ENCODE measurements at places on chromosomes 12 and 14.

- peak; percentile 18 for DNase-seq
These were observed 73.8 kb upstream of the ANKS1B start for GRCh38 chr12:100058482-100059029.

DNA sequence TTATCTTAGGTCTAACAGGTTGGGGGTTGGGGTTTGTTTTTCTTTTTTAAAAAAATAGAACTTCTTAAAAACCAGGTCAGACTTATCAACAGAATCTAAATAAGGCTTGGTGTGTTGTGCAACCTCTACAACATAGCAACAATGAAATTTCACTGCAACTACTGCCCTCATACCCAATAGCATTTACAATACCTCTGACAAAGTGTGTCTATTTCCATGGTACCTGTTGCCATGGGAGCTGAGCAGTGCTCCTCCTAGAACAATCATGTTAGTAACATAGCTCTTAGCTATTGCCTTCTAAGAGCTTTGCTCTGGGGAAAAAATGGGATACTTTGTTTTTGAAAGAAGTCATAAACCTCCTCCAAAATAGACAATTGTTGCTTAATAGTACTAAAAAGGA is 103.3 kb upstream of the CCDC175 start:
- no peak for DNase-seq

- no peak for DNase-seq
These were observed 248.3 kb downstream of the FBXL14 start for GRCh38 chr12:1346126-1346525.

- no peak for DNase-seq
These were observed 451.8 kb upstream of the STXBP6 start for GRCh38 chr14:25501749-25502148.

- peak; percentile 66 for DNase-seq
These were observed 28.8 kb downstream of the RPGRIP1 start for GRCh38 chr14:21308479-21309237.

GRCh38 chr12:132754160-132754932 is 7.3 kb downstream of the ANKLE2 start:
- DNase-seq = no peak

DNA sequence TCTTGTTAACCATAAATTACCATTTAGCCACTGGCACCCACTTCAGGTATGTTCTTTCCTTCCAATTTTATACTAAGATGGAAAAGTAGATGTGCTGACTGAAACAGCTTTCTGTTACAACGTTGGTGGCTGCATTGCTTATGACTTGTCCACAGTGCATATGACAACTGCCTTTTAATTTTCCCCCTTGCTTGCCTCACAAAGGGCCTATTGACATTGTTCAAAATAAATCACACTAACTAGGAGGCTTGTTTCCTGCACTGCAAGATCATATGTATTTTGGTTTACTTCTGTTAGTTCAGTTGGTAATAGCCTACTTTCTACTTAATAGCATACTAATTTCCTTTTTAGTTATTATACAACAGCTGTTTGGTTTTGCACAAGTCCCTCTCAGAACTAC is 55.4 kb downstream of the SCAF11 start:
- no peak for DNase-seq

DNA sequence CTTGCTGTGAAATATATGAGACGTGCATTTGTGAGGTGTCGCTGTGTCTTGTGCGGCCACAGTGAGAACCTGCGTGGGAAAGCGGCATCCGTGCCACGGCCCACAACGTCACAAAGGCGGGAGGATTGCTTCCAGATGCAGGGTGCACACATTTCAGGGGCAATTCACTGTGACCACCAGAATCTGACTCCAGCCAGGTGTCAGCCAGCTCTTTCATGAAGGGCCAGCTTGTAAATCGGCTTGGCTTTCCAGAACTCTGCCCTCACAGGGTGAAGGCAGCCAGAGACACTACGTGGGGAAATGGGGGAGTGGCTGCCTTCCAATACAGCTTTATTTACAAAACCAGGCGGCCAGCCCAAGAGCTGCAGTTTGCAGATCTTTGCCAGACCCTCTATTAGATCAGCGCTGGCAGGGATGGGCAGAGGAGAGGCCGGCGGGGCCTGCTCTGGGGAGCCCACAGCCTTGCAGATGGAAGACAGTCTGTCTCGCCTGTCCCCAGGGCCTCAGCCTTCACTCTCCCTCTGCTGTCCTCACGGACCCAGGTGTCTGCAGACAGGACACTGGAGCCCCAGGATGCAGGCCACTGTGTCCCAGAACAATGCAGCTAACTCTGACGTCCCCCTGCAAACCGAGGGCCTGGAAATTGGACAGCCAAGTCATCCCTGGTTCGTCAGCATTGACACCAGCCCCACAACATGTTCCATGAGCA is 53.5 kb downstream of the ADGRD1 start:
- DNase-seq = no peak

DNA sequence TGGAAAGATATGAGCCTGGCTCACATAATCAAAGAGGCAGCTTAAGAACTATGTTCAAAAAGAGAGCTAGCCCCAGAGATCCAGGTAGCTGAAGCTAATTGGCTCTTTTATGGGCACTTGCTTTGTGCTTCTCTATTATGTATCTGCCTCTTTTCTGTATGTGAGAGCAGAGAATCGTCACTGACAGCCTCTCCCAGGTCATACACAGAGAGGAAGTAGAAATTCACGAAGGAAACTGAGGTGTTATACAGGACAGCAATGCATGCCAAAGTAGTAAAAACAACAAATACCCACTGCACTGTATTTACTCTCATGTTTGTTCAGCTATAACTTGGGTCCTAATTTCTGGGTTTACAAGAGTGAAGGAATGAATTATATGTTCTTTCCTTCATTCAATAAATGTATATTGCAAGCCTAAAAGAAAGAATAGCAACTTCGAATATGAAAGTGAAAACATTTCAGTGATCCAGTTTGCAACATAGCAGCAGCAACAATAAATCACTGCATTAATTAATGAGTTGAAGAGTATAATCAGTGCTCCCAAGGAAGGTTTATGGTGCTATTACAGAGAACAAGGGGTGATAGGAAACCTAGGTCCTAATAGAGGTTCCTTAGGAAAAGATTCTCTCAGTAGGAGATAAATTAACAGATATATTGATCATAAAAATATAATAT is 47.1 kb upstream of the ATXN7L3B start:
- DNase-seq = no peak

GRCh38 chr14:99179506-99179905 is 92.5 kb downstream of the BCL11B start:
- DNase-seq = no peak

GRCh38 chr12:23093488-23093887 is 468.5 kb downstream of the ETNK1 start:
- DNase-seq = no peak

DNA sequence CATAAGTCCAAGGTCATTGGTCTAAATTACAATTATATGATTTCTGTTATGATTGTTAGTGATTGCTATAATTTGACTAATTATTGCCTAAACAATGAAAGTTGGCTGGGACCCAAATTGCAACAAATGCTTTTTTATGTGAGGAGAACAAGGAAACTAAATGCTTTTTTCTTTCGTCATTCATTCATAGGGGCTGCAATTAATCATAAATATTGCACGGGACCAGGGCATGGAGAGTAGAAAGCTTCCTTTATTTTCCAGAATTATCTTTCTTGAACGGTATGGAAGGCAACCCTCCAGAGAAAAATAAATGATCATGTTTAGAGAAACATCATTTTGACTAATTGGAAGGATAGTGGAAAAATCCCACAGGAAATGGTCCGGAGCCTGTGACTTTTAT is 32.6 kb upstream of the ARHGAP5 start:
- DNase-seq = no peak

DNA sequence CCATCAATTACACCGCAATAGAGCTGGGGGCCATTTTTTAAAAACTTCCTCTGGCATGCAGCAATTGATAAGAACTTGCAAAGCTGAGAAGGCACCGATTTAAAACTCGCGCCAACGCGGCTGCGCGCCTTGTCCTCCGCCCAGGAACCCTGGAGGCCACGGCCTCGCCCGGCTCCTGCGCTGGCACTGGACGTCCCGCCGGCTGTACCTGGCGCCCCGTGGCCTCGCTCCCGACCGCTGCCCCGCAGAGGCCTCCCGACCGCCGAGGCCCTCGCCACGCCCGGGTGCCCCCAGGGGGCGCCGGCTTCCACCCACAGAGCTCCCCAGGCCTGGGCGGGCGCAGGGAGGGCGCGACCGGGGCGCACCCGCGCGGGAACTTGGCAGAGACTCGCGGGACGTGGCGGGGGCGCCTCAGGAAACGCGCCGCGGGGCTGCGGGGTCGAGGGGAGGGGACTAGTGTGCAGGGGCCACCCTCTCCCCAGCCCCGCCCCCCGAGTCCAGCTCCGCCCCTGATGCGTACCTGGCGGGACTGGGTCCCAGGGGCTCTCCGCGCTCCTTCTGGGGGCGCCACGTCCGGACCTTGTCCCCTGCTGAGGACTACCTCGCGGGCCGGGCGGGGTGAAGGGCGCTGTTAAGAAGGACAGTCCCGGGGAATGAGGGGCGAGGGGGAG is 65.7 kb downstream of the TNFAIP2 start:
- no peak for DNase-seq

- peak; percentile 23 for DNase-seq
These were observed 9.7 kb upstream of the WSCD2 start for GRCh38 chr12:108119126-108119973.

GRCh38 chr12:113939867-113940266 is 26.3 kb downstream of the RBM19 start:
- no peak for DNase-seq

- DNase-seq = peak; percentile 72
These were observed 1.4 kb upstream of the DNAJC22 start for GRCh38 chr12:49345051-49345824.

DNA sequence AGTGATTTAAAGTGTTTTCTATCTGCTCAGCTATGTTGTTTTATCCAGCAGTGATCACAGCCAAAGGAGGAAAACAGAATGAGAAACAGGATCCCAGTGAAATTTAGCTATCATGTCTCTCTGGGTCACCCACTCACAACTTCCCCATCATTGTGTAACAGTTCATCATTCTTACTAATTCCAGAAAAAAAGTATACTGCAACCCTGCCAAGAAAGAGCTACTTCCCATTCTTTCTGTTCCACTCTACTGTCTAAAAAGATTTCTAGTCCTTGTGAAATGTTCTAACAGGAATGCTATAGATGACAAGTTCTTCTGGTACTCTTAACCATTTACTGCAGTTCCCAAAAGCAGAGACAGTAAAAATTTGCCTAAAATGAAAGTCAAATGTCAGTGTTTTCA is 39.2 kb upstream of the CD163 start:
- no peak for DNase-seq

- DNase-seq = no peak
These were observed 332.5 kb downstream of the RGS6 start for GRCh38 chr14:72264716-72265115.

- no peak for DNase-seq
These were observed 375.0 kb upstream of the FBXO33 start for GRCh38 chr14:39807271-39807670.

GRCh38 chr12:54624315-54625279 is 10.1 kb downstream of the LACRT start:
- no peak for DNase-seq

- peak; percentile 64 for DNase-seq
These were observed 49.2 kb downstream of the FBXW8 start for GRCh38 chr12:116959845-116960514.

DNA sequence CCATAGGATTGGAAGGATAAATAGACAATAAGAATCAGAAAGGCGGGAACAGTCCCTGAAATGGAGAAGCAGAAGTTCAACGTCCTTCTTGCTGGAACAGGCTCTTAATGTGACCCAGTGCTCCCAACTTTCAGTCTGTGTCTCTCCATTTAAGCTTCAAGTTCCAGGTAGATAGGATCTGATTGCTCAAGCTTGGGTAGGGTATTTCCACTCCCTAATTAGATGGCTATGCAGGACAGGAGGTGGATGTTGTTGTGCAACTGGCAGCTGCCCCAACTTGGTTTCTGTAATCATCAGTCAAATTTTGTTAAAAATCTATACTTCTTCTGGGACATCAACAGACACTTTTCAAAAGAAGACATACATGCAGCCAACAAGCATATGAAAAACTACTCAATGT is 266.2 kb downstream of the C12orf75 start:
- no peak for DNase-seq

DNA sequence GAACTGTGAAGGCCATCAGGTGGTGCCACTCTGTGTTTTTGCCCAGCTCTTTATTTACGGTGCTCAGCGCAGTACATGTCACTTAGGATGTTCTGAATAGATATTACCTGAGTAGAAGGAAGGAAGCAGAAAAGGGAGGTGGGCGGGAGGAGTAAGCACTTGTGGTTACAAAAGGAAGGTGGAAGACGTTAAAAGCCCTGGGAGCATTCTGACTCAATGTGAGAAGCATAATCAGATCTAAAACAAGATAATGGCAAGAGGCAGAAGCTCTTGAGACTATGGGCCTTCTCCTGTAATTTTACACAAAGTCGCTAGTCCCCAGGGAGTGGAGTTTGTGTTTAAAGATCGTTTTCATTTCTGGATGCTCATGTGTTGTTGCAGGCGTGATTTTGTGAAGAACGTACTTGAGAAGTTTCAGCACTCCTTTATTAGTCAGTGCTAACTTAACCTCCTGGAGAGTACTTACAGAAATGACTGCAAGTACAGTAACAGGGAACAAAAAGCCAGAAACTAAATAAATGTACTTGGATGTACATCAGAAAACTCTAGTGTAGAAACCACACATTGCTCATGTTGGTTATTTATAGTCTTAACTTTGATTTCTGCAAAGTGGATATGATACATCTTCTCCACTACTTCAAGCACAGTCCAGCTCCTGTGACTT is 1523.5 kb downstream of the AACS start:
- DNase-seq = no peak

DNA sequence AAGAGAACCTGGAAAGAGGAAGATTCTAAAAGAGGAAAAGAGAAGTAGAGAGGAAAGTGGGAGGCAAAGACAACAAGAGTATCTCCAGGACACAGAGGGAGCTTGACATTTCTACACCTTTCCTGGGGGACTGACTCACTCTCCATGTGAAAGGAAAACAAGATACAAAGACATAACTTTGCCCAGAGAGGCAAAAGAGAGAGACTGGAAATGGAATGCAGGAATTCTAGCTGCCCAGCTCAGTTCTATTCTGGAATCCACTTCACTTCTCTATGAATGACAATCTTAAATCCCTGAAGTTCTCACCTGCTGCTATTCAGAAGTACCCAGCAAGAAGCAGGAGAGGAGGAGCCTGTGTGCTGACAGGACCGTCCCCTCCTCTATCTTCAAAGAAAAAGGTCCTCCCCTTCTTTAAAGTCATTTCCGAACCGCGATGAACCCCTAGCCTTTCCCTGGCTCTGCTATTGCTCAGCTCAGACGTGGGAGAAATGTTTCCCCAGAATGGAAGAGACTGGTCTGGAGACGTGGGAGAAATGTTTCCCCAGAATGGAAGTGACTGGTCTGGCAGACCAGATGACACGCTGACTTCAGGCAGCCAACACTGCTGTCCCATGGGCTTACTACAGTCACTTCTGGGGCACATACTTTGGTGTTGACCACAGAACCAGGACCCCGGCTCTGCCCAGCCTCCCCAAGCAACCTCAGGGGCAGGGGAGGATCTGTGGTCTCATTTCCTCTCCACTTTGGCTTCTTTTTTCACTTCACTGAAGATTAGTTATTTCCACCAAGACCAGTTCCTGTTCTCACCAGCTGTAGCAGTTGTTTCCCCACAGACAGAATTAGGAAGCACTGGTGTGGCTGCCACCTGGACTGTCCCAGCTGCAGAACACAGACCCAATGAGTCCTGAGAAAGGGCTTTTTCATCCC is 8.3 kb downstream of the FMNL3 start:
- DNase-seq = peak; percentile 71

All from GM10248 (cell line).